ENCODE measurements at places on chromosomes 6 and 20. TPM values are rescaled to one million over a fixed set of nuclear protein-coding genes. Genes with fewer than 3 reads are reported as not detected.

The COL11A2 gene
- total RNA-seq: 70.6 TPM

The SERPINB6 gene
- total RNA-seq: 83.4 TPM

The KCNK5 gene
- 0.28 TPM for total RNA-seq

The PXDC1 gene
- total RNA-seq: 16.1 TPM

The TMC2 gene
- not detected for total RNA-seq

The C20orf144 gene
- not detected for total RNA-seq

The CASS4 gene
- 0.07 TPM for total RNA-seq

- peak; percentile 38 for DNase-seq
- no peaks in the 10 kb centered on the region for H3K36me3 ChIP-seq
- no peaks in the 10 kb centered on the region for H3K27me3 ChIP-seq
- H3K27ac ChIP-seq: no peak overlapping the region
- H3K4me1 ChIP-seq: no peaks in the 10 kb centered on the region
Measured at GRCh38 chr6:40912158-40912946, 126.7 kb downstream of the UNC5CL start.

DNA sequence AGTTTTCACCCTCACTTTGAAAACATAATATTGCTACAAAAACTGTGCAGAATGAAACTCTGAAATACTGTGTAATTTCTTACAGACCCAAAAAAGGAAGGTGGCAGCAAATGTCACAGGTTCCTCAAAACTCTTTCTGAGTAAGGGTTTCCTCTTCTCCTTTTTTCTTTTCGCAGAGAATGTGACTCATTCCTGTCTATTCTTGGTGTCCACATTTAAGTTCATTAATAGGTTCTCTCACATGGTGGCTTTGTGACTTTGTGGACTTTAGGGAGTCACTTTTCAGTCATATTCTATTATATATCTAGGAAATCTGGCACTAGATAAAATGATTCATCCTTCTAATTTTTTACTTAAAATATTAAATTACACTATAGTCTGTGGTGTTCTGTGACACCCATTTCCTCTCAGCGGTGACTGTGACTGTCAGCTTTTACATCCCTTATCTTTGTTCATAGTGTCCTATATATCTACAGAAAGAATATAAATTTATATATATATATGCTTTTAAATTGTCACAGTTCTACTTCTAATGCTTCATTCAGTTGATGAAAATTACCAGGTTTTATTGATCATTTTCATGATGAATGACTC, 126.8 kb upstream of the HCRTR2 start:
- no peak for DNase-seq
- H3K27ac ChIP-seq: peak overlapping the region; percentile 10
- H3K4me1 ChIP-seq: peaks cover 14% of the 10 kb centered on the region
- no peaks in the 10 kb centered on the region for H3K36me3 ChIP-seq
- no peaks in the 10 kb centered on the region for H3K27me3 ChIP-seq

DNA sequence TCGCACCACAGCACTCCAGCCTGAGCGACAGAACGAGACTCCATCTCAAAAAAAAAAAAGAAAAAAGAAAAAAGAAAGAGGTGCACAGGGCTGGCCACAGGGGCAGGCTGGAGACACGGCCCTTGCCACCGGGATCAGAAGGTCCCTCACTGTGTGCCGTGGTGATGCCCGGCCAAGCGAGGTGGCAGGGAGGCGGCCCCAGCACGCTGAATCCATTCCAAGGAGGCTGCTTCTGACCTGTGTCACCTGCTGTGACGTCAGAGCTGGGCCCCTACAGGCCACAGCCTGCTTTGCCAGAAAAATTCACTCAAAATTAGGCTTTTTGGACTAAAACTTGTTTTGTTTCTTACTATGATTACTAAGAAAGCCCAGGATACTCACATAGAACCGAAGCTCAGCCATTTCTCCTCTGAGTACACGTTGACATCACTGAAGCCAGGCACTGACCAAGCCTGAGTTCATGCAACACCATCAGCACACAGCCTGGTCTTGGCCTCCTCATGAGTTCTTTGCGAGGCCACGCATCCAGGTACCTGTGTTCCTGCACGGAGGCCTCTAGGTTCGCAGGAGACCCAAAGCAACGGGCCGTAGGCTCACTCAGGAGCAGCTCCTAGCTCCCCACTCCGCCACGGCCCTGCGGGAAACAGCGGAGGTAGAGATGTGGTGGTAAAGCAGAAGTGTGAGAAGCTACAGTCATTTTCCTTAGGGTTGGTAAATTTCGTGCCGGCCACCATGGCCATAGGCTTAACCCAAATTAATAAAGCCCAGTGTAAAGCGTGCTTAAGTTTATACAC, 67.8 kb downstream of the THBS2 start:
- no peaks in the 10 kb centered on the region for H3K4me1 ChIP-seq
- no peaks in the 10 kb centered on the region for H3K36me3 ChIP-seq
- no peak for DNase-seq
- no peak overlapping the region for H3K27ac ChIP-seq
- no peak overlapping the region for H3K4me3 ChIP-seq

GRCh38 chr20:43809206-43809819, 82.5 kb upstream of the GTSF1L start:
- no peaks in the 10 kb centered on the region for H3K4me1 ChIP-seq
- H3K27ac ChIP-seq: no peak overlapping the region
- no peaks in the 10 kb centered on the region for H3K36me3 ChIP-seq
- H3K4me3 ChIP-seq: no peak overlapping the region
- no peaks in the 10 kb centered on the region for H3K27me3 ChIP-seq

DNA sequence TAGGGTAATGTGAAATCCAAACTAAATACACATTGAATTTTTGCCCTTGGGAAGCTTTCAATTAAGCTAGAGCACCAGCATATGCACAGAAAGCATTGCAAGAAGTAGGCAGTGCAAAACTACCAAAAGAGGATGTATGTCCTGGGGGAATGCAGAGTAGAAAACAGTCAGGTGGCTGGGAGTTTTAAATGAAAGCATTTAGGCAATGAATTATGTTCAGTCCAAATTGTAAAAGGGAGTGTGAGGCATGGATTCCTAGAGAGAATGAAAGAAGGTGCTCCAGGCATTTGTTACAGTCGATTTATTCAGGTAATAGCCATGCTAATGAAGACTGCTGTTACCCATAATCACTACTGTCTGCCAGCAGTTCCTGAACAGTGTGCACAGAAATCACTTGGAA, 604.1 kb upstream of the POU3F2 start:
- no peaks in the 10 kb centered on the region for H3K4me1 ChIP-seq
- no peaks in the 10 kb centered on the region for H3K36me3 ChIP-seq

GRCh38 chr20:31863296-31864085, 6.8 kb downstream of the DUSP15 start:
- no peaks in the 10 kb centered on the region for H3K36me3 ChIP-seq
- peaks cover 5% of the 10 kb centered on the region for H3K4me1 ChIP-seq
- H3K4me3 ChIP-seq: no peak overlapping the region
- no peak overlapping the region for H3K27ac ChIP-seq
- no peak for DNase-seq
- no peaks in the 10 kb centered on the region for H3K27me3 ChIP-seq

- H3K4me3 ChIP-seq: peak overlapping the region; percentile 97
- no peaks in the 10 kb centered on the region for H3K36me3 ChIP-seq
- H3K27me3 ChIP-seq: no peaks in the 10 kb centered on the region
- H3K4me1 ChIP-seq: peaks cover 32% of the 10 kb centered on the region
- DNase-seq: no peak
Measured at GRCh38 chr20:58651559-58651945, 469 bp downstream of the STX16 start.

DNA sequence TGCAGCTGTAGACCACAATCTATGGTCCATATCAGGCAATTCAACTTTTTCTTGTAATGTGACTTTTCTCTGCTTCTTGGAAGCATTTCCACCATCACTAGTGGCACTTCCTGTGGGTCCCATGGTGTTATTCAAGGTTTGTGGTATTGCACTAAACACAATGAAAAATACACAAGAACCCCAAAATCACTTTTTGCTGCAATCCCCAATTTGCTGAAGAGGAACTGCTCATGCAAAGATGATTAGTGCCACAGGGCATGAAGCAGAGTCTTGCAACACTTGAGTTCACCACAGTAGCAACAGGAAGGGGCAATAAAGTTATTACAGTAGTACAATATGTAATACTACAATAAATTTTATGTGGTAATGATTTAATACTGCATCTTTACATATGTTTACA, 16.8 kb upstream of the TAAR1 start:
- H3K27ac ChIP-seq: no peak overlapping the region
- H3K27me3 ChIP-seq: no peaks in the 10 kb centered on the region
- H3K36me3 ChIP-seq: no peaks in the 10 kb centered on the region
- H3K4me1 ChIP-seq: no peaks in the 10 kb centered on the region
- no peak overlapping the region for H3K4me3 ChIP-seq

DNA sequence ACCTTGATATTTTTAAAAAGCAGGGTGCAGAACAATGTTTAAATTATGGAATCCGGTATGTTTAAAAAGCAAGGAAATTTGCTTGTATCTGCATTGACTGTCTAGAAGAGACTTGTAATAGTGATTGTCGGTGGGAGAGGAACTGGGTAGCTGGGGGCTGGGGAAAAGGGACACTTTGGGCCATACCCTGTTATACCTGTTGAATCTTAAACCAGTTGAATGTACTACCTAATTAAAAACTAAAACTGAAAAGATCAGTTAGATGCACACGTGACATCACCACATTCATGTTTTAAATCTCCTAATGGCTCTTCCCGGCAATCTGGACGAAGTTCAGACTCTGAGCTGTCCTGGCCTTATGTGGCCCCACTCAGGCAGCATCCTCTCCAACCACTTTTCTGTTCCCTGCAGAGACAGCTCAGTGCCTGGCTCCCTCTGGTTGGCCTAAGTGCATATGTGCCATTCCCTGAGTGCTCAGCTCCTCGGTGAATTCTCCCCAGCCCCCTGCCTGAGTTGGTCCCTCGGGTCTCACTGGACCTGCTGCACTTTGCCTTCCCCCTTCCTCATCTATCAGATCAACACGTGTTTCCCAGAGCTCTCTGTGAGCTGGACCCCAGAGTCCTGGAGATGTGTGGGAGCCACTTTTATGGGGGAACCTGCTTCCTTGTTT, 36.3 kb downstream of the SLC52A3 start:
- no peak for DNase-seq
- no peak overlapping the region for H3K4me3 ChIP-seq
- H3K36me3 ChIP-seq: no peaks in the 10 kb centered on the region
- peaks cover 10% of the 10 kb centered on the region for H3K27me3 ChIP-seq
- no peak overlapping the region for H3K27ac ChIP-seq

DNA sequence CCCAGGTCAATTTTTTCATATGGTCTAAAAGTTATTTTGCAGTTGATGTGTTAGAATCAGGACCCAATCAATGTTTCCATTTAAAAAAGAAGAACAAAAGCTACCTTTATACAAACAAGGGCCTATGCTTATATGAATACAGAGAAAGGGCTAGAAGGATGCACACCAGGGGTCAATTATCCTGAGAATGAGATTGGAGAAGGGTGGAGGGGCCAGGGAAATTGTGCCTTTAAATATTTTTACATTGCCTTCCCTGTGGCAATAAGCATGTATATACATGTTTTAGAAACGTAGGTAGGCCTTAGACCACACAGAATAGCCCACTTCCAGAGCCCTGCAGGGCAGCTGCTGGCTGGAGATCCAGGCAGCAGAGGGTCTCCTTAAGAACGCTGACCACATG, 12.7 kb downstream of the EXOC2 start:
- peaks cover 8% of the 10 kb centered on the region for H3K4me1 ChIP-seq
- H3K36me3 ChIP-seq: no peaks in the 10 kb centered on the region
- H3K27ac ChIP-seq: no peak overlapping the region
- no peaks in the 10 kb centered on the region for H3K27me3 ChIP-seq
- no peak overlapping the region for H3K4me3 ChIP-seq

GRCh38 chr6:146027586-146028251, 1.1 kb upstream of the GRM1 start:
- H3K36me3 ChIP-seq: no peaks in the 10 kb centered on the region
- peak overlapping the region; percentile 11 for H3K4me3 ChIP-seq
- DNase-seq: no peak
- no peaks in the 10 kb centered on the region for H3K4me1 ChIP-seq

- peaks cover 23% of the 10 kb centered on the region for H3K36me3 ChIP-seq
- no peaks in the 10 kb centered on the region for H3K27me3 ChIP-seq
- H3K4me1 ChIP-seq: no peaks in the 10 kb centered on the region
- DNase-seq: peak; percentile 57
Measured at GRCh38 chr20:38751360-38751976, 3.2 kb downstream of the ACTR5 start.

DNA sequence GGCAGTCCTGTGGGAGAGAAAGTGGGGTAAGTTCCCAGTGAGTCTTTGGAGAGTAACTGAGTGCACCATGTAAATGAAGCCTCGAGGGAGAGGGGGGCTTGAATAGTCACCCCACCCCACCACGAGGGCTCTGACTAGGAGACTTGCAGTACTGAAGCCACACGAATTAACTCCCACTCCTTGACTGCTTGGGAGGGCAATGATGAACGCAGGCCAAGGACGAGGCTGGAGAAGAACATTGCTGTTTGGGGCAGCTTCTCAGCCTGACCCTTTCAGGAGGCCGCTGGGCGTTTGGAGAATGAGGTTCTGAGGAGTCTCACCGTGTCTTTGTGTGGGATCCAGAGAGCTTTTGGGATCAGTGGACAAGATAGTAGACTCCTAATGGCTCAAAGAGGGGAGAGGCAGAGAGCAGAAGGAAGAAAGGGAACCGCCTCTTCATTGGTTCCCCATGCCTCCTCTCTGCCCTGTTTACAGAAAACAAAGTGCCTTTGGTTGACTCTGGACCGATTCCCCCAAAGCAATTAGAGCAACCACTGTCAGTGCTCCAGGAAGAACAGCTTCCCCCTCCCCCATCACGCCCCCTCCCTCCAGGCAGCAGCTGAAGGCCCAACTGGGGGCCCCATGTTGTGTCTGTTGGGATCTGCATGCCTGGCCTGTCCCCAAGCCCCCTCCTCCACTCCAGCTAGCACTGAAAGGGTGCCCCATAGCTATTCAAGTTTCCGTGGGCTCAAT, 41.7 kb upstream of the CDKN1A start:
- no peaks in the 10 kb centered on the region for H3K36me3 ChIP-seq
- H3K4me1 ChIP-seq: peaks cover 23% of the 10 kb centered on the region
- DNase-seq: no peak

DNA sequence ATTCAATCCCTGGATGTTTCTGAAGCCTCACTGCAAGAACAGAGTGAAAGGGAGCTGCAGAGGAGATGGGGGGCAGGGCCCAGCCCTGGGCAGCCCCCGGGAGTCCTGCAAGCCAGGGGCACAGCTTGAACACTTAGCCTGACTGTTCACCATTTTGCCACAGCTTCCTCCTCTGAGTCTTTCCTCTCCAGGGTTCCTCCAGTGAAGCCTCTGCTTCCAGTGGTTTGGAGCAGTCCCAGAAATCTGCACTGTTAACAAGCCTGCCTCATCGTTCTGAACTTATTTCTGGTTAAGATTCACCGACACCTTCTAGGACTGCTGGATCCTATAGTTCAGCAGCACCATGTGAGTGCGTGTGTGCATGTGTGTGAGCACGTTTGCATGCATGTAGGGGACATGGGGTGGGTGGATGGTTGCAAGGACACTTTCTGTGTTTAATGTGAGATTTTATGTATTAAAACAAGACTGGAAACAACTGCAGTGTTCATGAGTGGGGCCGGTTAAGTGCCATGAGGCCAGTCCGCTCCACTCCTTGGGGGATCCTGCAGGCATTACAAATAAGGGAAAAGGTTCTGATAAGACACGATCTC, 24.6 kb downstream of the CEBPB start:
- H3K27me3 ChIP-seq: peaks cover 2% of the 10 kb centered on the region
- H3K4me1 ChIP-seq: peaks cover 18% of the 10 kb centered on the region
- H3K27ac ChIP-seq: no peak overlapping the region
- peak; percentile 29 for DNase-seq
- H3K36me3 ChIP-seq: no peaks in the 10 kb centered on the region

GRCh38 chr20:50646483-50646996, 44.8 kb downstream of the RIPOR3 start:
- no peaks in the 10 kb centered on the region for H3K36me3 ChIP-seq
- DNase-seq: peak; percentile 78
- H3K27me3 ChIP-seq: no peaks in the 10 kb centered on the region
- H3K4me1 ChIP-seq: peaks cover 8% of the 10 kb centered on the region
- no peak overlapping the region for H3K4me3 ChIP-seq
- no peak overlapping the region for H3K27ac ChIP-seq

- peaks cover 24% of the 10 kb centered on the region for H3K4me1 ChIP-seq
- no peaks in the 10 kb centered on the region for H3K36me3 ChIP-seq
- DNase-seq: peak; percentile 94
- no peak overlapping the region for H3K4me3 ChIP-seq
- H3K27ac ChIP-seq: peak overlapping the region; percentile 97
Measured at GRCh38 chr20:62376112-62377063, 9.3 kb upstream of the LAMA5 start.

Measured in cardiac muscle cell (in vitro differentiated cells and primary cell).